ENCODE measurements at places on chromosomes 12 and 14.

DNA sequence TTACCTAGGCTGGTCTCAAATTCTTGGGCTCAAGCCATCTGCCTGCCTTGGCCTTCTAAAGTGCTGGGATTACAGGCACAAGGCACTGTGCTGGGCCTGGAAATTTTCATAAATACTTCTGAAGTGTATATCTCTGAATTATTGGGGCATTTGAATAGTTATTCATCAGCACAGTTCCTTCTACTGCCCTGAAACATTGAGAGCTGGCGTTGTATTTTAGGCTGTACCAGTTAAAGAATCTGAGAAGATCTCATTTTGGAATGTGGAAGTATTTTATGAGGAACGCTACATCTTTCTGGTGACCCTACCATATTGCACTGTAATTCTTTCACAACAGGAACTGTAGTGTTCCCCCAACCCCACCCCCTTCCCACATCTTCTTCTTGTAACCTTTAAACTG lies 349.0 kb upstream of the RGS6 start:
- no peak for DNase-seq

DNA sequence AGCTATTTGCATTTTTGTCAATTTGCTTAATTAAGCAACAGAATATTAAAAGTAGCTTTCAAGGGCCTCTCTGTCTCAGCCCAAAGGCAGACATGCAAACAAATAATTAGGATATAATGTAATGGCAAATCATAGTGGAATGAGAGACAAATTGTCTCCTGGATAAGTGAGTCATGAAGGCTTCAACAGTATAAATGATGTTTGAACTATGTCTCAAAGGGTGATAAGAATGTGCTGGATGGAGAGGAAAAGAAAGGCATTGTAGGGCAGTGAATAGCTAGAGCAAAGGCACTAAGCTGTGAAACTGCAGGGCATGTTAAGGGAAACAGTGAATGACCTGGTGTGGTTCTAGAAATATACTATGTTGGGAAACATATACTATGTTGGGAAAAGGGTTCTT lies 53.5 kb upstream of the PPP1R12A start:
- DNase-seq = no peak

DNA sequence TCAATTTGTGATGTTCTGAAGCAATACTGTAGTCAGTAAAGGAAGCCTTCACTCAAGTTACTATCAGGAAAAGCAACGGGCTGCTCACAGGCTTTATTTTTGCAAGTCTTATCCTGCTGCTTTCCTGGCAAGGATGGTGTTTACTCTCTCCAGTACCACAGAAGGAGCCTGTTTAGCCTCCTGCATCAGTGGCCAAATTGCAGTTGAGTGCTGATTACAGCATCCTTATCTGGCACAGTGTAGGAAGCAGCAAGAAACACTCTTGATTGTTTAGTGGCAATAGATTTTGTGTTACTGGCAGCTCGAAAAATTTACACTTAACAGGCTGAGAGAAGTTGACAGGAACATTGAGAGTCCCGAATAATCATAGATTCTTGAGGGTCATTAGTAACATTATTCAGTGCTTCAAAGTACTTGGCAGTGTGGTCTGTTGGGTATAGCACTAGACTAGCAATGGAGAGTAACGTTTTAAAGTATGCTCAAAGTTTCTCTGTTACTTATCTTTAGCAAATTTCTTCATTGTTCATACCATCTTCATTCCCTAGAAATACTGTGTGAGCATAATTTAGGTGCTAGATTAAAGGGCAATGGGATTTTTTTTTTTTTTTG lies 11.7 kb downstream of the TULP3 start:
- no peak for DNase-seq

DNA sequence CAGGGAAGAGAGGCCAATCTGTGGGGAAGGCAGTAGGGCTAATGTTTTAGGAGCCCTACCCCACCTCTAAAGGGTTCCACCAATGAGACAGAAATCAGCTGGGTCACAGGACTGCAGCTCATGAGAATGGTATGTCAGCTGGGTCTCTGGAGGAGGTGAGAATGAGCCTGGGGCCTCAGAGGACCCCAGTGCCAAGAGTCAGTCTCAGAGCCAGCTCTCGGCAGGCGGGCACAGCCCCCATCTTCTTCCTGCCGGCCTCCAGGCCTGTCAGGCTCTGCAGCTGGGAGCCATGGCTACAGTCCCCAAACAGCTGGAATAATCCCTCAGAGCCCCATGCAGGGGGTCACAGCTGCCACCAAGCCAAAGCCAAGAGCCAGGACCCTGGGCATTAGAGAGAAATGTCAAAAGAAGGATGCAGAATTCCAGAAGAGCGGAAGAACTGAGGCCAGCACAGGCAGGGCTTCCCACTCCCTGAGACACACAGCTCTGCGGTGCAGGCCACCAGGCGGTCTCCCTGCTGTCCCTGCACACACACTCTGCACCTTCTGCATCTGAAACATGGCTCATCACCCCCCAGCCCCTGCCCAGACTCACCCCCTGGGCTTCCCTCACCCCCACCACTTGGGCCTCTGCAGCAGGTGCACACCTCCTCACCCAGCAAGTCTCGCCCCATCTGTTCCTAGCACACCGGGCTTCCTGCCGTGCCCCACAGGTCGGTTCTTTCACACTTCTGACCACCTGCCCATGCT lies 26.0 kb downstream of the ITPK1 start:
- DNase-seq = no peak

GRCh38 chr12:105587237-105587636 lies 256.7 kb downstream of the C12orf75 start:
- DNase-seq = no peak

DNA sequence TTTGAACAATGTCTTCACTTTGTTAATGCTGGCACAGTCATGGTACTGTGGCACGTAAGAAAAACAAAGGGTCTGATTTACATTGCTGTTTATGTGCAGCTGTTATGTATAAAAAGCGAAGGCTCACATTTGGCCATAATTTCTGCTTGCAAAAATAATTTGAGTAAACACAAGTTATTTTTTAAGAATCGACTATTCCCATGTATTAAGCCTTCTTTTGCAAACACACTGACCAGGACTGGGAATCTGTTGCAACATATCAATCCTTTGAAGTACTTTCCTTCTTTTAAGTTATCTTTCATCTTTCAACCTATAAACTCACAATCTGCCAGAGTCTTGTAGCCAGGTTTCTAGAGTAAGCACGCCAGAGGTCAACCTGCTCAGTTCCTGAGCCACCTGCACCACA lies 145.4 kb upstream of the BMP4 start:
- DNase-seq = no peak

DNA sequence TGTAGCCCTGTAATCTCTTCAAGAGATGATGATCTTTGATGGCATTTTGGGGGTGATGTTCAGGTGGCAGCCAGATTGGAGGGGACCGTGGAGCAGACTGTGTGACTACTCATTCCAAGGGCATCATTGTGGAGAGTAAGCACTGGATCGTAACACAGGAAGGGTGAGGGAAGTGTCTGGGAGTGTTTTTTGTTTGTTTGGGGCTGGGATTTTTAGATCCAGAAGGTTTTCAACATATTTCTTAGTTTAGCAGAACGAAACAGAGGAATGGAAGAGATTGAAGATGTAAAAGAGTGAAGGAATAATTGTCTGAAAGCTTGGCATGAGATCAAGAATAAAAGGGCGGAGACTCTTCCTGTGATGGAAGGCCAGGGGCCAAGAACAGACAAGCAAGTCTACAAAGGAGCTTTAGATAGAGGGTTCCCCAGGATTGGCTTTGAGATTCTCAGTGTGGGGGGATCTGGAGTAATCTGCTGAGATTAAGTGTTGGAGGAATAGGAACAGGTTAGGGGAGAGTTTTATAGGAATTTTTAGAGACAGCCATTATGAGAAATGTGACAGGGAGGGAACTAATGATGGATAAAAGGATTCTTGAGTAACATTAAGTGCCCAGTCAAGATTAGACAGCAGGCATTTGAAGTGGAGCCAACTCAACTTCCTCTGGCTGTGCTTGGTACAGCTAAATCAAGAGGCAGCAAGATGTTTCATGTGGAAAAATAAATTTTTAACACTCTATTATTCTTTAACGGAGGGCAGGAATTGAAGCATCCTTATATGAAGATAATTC lies 79.7 kb upstream of the REP15 start:
- DNase-seq = no peak

- DNase-seq = no peak
Observed at GRCh38 chr14:93007225-93007997, 84.5 kb downstream of the CHGA start.

DNA sequence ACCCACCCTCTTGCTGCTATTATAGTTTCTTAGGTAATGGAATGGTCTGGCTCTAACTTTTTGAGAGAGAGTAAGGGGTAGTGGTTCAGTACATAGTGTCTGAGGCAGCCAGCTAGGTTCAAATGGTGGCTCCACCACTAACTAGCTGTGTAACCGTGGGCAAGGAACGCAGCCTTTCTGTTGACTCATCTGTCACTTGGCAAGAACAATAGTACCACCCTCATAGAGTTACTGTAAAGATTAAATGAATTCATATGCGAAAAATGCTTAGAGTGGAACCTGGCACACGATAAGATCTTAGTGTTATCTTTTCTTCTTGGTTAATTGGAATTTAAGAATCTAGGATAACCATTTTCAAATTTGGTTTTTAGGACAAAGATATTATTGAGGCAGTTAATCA lies 14.0 kb downstream of the CCDC62 start:
- no peak for DNase-seq

GRCh38 chr14:92649934-92650545 lies 98.4 kb downstream of the LGMN start:
- DNase-seq = no peak

- no peak for DNase-seq
Observed at GRCh38 chr14:65599375-65599774, 186.8 kb downstream of the FUT8 start.

GRCh38 chr14:56813143-56813551 lies 2.9 kb upstream of the OTX2 start:
- DNase-seq = no peak

DNA sequence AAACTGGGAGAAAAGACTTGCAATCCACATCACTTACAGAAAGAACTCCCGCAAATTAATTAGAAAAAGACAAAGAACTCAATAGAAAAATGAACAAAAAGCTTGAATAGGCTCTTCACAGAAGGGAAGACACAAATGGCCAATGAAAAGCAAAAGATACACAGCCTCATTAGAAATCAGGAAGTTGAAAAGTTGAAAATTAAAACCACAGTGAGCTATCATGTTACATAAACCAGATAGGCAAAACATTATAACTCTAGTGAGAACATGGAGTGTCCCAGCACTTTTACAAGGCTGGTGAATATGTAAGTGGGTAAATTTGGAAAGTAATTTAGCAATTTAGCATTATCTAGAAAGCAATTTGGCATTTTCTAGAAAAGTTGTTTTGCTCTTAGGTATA lies 158.4 kb upstream of the RASSF8 start:
- DNase-seq = no peak

DNA sequence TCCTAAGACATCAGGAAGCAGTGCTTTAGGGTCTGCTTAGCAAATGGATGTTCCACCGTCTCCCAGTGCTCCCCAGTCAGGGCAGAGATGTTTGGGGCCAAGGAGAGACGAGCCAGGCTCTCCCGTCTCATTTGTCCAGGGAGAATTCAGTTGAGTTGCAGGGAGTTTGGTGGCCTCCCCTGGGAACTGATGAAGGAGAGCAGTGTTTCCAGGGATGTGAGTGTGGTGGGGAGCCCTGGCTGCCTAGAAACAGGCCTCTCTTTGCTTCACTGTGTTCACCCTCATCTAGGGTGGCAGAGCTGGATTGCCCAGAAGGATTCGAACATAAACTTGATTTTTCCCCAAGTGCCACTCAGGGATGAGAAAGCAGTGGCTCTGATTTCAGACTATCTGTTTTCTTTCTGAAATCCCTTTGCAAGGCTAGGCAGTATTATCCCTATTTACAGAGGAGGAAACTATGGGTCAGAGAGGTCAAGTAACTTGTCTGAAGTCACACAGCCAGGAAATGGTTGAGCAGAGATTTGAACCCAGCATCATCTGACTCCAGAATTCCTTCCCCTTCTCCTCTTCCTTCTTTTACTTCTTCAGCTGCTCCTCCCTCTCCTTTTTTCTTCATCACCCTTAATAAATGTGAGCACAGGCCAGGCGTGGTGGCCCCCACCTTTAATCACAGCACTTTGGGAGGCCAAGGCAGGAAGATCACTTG lies 6.6 kb downstream of the TPCN1 start:
- DNase-seq = no peak

DNA sequence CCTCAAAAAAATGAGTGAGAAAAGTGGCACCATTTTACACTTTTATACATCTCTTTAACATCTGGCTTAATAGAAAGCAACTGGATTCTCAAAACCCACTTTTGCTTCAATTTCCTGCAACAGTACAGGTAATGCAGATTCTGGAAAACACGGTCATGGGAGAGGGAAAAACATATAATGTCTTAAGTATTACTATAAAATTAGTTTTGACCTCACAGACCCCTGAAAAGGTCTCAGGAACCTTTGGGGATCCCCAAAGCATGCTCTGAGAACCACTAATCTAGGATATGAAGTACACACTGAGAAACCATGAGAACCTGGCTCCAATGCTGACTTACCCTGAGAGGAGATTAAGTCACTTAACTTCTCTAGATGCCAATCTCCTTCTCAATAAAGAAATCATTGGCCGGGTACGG lies 64.7 kb downstream of the PPP2R5E start:
- no peak for DNase-seq

- no peak for DNase-seq
Observed at GRCh38 chr14:41960281-41960680, 353.6 kb downstream of the LRFN5 start.

- no peak for DNase-seq
Observed at GRCh38 chr12:6183689-6184428, 16.3 kb upstream of the CD9 start.

Data from HuH-7 (cell line).